Islet precursor cell (in vitro differentiated cells): ENCODE measurements at places on chromosomes 16 and 17.

GRCh38 chr17:18253187-18253884, 5.2 kb downstream of the FLII start:
- no peak for DNase-seq

DNA sequence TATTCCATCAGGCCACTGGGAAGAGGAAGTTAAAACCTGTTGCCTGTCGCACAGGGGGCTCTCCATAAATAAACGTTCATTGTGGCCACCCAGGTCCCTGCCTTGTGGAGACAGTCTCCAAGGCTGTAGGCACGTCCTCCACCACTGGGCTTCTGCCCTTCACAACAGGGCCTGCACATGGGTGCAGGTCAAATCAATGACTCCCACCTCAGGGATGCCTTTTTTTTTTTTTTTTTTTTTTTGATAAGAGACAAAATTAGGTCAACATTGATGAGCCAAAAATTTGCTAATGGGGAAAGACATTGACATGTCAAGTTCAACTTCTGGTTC, 12.6 kb upstream of the SLC12A3 start:
- no peak for DNase-seq

GRCh38 chr17:10276436-10276835, 78.0 kb upstream of the GAS7 start:
- no peak for DNase-seq

- DNase-seq = no peak
Observed at GRCh38 chr17:82330322-82331239, 3.0 kb downstream of the SECTM1 start.

DNA sequence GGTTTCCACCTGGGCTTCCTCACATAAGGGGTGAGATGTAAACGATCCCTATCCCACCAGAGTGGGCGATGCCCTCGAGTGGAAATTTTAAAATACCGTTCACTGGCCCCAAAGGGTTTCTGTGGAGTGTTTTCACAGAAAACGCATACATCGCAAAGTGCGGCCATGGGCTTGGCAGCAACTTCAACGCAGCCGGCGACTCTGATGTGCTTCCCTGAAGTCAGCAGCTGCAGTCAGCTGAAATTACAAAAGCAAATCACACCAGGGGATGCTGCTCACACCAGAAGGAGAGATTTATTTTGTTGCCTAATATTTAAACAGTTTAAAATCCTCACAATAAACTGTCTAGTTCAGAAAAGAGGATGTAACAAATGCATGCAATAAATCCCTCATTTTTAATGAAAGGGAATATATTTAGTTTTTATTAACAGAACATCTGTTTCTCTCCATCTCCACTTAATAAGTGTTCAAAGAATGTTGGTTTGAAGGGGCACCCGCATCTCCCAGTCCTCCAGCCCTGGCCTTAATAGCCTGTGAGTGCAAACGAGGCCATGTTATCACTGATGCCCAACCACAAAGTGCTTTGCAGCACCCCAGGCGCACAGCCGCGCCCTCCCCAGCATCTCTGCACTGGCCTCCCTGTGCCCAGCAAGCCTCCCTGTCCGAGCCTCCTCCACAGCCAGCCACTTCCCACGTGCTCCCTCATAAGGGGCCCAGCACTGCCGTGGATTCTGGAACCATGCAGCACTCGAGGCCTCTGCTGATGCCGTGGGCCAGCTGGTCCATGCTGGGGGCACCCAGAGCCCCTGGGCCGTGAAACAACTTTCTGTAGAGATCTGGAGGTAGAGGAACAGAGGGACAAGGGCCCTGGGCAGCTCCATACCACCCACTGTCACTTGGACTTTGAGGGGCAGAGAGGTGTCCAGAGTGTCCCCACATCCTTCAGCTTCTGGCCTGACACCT, 17.3 kb upstream of the XYLT2 start:
- peak; percentile 53 for DNase-seq

DNA sequence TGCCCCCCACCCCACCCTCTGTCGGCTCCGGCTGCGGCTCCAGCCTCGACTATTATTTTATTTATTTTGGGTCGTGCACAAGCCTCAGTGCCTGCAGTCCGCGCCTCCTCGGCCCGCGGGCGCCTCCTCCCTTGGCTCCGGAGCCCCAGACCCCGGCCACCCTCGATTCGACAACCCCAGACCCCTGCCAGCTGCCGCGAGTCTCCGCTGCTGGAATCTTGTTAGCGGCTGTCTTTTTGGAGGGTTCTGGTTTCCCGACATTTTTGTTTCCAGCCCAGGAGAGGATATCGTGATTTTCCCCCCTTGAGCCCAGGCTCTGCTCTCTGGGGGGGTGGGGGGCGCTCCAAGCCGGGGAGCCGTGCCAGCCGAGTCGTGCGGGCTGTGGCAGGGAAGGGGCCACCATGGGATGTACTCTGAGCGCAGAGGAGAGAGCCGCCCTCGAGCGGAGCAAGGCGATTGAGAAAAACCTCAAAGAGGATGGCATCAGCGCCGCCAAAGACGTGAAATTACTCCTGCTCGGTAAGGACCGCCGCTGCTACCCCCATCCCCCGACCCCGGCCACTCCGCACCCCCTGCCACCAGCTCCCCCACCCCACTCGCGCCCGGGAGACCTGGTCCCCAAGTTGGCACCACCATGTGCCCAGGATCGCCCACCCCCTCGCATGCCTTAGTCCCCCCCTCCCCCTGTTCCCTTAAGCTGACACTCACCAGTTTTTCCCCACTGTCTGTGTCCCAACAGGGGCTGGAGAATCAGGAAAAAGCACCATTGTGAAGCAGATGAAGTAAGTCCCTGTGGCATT, 746 bp downstream of the GNAO1 start:
- no peak for DNase-seq

- peak; percentile 11 for DNase-seq
Observed at GRCh38 chr17:29557085-29557738, 9.6 kb downstream of the ABHD15 start.

DNA sequence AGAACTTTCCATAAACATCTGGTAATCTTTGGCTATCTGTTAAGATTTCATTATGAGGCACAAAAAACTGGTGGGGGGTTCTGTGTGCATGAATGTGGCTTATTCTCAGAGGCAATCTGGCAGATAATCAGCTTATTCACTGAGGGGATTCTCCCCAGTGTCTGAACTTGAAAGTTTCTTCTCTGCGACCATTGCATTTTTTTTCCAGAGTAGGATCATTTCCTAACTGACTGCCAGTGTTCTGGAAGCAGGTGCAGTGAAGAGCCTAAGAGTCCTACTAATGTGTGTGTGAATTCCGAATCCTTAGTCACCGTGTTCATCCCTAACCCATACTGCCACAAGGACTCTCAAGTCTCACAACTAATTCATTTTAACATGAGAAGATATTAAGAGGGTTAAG, 64.9 kb upstream of the LRRC37A3 start:
- peak; percentile 42 for DNase-seq

DNA sequence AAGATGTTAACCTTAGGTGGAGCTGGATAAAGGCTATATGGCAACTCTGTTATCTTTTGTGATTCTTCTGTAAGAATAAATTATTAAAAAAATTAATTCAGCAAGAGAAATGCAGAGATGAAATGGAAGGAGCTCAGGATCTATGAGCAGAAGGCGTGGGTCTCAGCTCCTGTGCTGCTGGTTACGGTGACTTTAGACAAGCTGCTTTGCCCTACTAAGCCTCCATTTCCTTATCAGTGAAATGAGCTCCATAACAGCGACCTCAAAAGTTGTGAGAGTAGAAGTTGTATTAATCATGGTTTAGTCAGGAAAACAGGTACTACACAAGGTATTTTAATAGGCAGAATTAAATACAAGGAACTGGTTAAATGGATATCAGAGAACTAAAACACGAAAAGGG, 48.2 kb upstream of the FOXJ1 start:
- no peak for DNase-seq

GRCh38 chr17:76179496-76180467, 38.7 kb upstream of the FOXJ1 start:
- DNase-seq = peak; percentile 46

- DNase-seq = peak; percentile 91
Observed at GRCh38 chr17:39591958-39592954, 15.5 kb downstream of the NEUROD2 start.

- DNase-seq = peak; percentile 82
Observed at GRCh38 chr17:67421869-67422273, 44.8 kb downstream of the PITPNC1 start.

- DNase-seq = no peak
Observed at GRCh38 chr16:75023009-75023408, 24.2 kb downstream of the ZNRF1 start.

- DNase-seq = peak; percentile 73
Observed at GRCh38 chr17:19538095-19539039, 4.7 kb downstream of the SLC47A1 start.

DNA sequence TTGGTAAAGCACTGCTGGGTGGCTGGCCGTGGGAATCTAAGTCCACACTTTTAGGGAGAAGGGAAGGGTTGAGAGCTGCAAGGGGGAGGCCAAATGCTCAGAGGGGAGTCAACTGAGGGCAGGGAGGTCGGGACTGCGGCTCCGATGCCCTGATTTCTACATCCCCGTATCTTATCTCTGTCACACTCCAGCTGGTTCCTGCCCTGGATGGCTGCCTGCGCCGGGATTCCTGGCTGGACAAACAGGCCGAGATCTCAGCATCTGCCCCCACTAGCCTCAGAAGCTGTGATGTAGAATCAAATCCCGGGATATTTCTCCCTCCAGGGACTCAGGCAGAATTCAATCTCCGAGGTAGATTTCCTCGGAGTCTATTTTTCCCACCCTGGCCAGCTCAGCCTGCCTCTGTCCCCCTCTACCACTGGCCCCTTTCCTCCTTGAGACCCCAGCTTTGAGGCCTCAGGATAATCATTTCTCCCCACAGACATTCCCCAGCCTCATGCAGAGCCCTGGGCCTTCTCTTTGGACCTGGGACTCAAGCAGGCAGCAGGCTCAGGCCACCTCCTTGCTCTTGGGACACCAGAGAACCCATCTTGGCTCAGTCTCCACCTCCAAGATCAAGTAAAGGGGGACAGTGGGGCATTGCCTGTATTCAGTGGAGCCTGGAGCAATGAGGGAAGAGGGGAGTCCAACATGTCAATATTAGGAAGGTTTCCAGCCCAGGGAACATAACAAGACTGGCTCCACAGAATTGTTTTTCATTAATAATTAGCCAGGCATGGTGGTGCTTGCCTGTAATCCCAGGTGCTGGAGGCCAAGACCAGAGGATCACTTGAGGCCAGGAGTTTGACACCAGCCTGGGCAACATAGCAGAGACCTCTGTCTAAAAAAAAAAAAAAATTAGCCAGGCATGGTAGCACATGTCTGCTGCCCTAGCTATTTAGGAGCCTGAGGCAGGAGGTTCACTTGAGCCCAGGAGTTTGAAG, 1.8 kb downstream of the SHBG start:
- DNase-seq = no peak

- no peak for DNase-seq
Observed at GRCh38 chr16:19481296-19481695, 40.6 kb downstream of the GDE1 start.

GRCh38 chr17:22217135-22217534, 524.8 kb downstream of the KCNJ18 start:
- DNase-seq = no peak

GRCh38 chr17:21392266-21392665, 16.1 kb downstream of the KCNJ12 start:
- no peak for DNase-seq

GRCh38 chr17:2814049-2814448, 17.8 kb downstream of the RAP1GAP2 start:
- DNase-seq = no peak
